ENCODE measurements at places on chromosomes 7 and 10. TPM values are rescaled to one million over a fixed set of nuclear protein-coding genes. Genes with fewer than 3 reads are reported as not detected.

The SPDYE2 gene
- not detected for total RNA-seq

DNA sequence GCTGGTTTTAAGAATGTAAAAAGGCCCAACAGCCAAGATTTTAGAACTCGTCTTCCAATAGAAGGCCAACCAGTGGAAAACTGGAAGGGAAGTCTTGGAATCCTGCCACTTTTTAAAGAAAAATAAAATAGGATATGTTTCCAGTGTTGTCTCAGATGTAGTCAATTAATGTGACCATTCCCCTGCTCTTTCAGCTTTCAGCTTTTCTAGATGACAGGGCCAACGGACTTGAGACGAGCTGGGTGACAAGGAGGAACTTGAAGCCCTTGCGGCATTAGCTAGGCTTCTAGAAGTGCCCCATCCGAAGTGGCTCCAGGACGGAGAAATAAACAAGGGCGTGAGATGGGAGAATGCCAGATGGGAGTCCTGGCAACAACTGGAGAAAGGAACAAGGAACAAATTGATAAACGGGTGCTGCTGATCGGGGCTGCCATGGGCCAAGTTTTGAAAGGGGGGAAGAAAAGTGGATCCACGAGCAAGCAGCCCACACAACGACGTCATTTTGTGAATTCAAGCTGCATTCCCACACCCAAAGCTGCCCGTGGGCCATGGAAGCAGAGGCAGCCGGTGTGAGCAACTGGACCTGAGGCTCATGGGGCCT is 42.3 kb downstream of the CTBP2 start:
- no peak for DNase-seq

DNA sequence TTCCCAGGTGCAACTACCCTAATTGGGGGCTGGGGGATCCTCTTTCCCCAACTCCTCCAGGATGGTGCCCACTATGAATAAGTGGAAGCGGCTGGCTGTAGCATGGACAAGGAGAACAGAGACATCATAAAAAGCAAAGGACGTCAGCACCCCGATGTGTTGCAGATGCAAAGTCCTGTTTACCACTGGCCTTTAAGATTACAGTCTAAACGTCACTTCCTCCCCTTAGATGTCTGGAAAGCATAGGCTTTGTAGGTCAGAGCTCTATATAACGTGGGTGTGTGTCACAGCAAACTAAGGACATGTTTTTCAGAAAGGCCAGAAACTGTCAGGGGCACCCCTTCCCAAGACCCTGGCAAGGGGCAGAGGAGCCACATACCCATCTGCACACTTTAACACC is 7.9 kb downstream of the COBL start:
- no peak for DNase-seq

GRCh38 chr10:43073191-43073590 is 3.7 kb upstream of the RET start:
- no peak for DNase-seq
